ENCODE measurements at places on chromosomes 1 and 21. TPM values are rescaled to one million over a fixed set of nuclear protein-coding genes. Genes with fewer than 3 reads are reported as not detected.

- no peak for DNase-seq
- H3K27me3 ChIP-seq: no peaks in the 10 kb centered on the region
- H3K4me3 ChIP-seq: peak overlapping the region; percentile 84
Measured at GRCh38 chr21:33266789-33267135, 595 bp downstream of the IL10RB start.

Gene BLACAT1
- not detected for polyA plus RNA-seq

Gene RBM11
- polyA plus RNA-seq: not detected

Gene GOLT1A
- not detected for polyA plus RNA-seq
